Stimulated activated CD8-positive, alpha-beta memory T cell treated with anti-CD3 and anti-CD28 coated beads, Interleukin-4, amount 100 ng/mL, for 1 hour (primary cell): ENCODE measurements at places on chromosomes 4 and X.

DNA sequence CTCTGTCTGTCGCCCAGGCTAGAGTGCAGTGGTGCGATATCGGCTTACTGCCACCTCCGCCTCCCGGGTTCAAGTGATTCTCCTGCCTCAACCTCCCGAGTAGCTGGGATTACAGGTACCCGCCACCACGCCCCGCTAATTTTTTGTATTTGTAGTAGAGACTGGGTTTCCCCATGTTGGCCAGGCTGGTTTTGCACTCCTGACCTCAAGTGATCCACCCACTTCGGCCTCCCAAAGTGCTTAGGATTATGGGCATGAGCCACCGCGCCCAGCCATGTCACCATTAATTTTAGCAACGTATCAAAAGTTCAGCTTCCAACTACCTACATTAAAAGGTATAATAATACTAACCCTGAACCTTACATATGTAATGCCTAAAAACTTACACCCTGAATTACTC lies 940 bp upstream of the UTP3 start:
- no peak for DNase-seq

DNA sequence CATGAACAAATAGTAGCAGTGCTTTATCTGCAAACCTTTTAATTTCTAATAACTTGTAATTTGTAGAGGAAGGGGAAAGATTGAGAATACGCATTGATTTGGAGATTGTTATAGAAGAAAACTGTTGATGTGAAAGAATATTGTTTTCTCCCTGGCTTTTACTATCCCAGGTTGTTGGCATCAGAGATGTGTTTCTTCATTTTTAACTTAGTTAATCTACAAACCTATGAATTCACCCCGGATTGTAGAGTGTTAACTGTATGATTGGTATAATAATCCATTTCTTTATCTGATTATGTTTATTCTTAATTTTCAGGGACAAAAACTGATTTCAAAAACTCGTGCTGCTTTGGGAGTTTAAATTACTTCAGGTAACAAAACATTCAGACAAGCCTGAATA lies 18.9 kb downstream of the AFP start:
- DNase-seq, result no peak

DNA sequence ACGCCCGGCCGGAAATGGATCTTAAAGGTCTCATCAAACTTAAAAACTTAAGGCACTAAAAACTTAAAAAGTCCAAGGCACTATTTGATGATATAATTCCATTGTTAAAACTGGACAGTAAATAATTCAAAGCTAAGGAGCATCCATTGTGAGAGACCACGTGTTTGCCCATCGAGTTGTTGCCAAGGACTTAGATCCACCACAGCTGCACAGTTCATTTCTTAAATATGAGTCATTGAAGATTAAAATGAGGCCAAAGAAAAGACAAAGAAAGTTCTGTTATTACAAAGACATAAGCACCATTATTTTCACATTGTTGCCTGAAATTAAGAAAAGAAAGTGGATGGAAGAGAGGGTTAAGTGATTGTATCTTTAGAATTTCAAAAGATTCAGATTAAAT lies 411.5 kb upstream of the FTHL17 start:
- DNase-seq, result no peak

DNA sequence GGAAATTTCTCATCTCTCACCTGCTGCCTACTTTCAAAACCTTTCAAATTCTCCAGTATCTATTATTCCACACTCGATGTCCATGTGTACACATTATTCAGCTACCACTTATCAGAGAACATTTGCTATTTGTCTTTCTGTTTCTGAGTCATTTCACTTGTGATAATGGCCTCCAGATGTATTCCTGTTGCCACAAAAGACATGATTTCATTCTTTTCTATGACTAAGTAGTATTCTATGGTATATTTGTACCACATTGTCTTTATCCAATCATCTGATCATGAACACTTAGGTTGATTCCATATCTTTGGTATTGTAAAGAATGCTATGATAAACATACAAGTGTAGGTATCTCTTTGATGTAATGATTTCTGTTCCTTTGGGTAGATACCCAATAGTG lies 310.1 kb upstream of the SPOCK3 start:
- no peak for DNase-seq

- DNase-seq, result no peak
Observed at GRCh38 chr4:47562297-47562696, 77.2 kb downstream of the ATP10D start.

DNA sequence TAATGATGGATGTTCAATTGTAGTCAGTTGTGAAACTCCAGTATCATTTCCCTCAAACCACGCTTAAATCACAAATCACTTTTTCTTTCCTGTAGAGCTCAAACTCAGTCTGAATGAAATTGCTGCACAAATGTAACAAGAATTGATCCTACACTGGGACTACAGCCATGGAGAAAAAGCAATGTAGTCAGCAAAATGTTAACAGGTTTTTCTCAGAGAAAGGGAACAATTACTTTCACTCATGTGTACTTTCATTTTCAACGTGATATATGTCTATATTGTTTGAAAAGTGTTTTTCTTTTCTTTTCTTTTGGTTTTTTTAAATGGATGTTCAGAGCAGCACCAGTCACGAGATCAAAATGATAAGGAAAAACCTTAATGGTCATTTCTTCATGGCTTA lies 22.7 kb downstream of the SDAD1 start:
- DNase-seq, result no peak

- DNase-seq, result no peak
Observed at GRCh38 chr4:140372751-140373327, 607 bp upstream of the SCOC start.

- DNase-seq, result no peak
Observed at GRCh38 chr4:36207831-36208520, 36.3 kb downstream of the ARAP2 start.

DNA sequence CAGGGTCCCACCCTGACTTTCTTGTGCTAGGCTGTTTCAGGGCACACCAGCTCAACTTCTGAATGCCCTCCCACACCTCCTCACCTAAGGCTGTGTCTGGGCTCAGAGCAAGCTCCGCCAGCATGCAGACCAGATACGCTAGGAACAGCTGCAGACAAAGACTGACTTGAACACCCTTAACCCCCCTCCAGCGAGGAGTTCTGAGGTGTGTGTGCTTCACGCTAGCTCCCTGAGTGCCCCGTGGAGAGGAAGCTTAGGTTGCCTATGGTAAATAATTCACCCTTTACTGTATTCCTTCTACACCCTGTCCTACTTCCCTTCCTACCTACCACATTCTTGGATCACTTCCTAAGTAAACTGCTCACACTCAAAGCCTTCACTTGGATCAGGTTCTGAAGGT lies 115.0 kb downstream of the VCX3B start:
- DNase-seq, result no peak

GRCh38 chr4:7024336-7024890 lies 18.8 kb upstream of the TADA2B start:
- DNase-seq, result no peak

DNA sequence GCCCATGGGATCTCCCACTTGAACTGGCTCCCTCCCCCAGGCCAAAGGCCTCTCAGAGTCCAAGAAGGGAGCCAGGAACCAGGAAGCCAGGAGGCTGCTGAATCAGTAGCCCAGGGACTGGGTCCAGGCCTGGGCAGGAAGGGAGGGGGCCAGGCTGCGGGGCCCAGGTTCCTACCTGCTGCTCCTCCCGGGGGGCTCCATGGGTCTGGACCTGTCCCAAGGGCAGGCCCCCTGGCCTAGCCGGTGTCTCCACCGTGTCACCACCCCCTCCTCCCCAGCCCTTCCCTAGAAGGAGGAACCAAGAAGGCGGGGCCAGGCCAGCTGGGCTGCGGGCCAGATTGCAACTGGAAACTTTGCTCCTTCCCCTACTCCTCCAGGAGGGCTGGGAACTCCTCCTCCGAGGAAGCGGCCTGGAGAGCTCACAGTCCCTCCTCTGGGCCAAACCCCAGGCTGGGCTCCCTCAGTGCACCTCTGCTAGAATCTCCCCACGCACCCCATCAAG lies at the start of gene IQSEC2:
Gene IQSEC2, minus strand, starts transcription at position 264 of the 502 bp plus-strand sequence.
- DNase-seq, result no peak
